Ascending aorta (tissue), 2 donors: ENCODE measurements at places on chromosomes 3 and 15. TPM values are rescaled to one million over a fixed set of nuclear protein-coding genes. Genes with fewer than 3 reads are reported as not detected.

UROC1 gene
- total RNA-seq, result not detected

OR5H1 gene
- total RNA-seq, result not detected

NGLY1 gene
- total RNA-seq, result 16.3 TPM

CIDEC gene
- 29.9 TPM for total RNA-seq

HRH1 gene
- 6.2 TPM for total RNA-seq

GOLGA8T gene
- total RNA-seq, result 1.4 TPM

GLCE gene
- 13.9 TPM for total RNA-seq

DNA sequence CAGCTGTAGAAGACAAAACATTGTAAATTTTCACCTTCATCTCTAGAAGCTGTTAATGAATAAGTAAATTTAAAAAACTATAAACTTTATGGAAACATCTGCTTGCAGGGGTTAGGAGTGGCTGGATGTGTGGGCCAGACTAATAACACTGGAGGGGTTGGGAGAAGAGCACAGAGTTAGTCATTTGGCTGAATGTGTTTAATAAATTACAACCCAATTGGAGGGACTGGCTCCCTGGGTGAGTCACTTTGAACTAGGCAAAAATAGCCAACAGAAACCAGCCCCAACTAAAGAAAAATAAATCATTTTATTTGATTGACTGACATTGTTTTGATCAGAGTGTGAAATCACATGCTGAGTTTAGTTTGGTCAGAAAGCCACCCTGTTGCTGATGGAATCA, 21.8 kb downstream of the DGKG start:
- DNase-seq, result no peak

DNA sequence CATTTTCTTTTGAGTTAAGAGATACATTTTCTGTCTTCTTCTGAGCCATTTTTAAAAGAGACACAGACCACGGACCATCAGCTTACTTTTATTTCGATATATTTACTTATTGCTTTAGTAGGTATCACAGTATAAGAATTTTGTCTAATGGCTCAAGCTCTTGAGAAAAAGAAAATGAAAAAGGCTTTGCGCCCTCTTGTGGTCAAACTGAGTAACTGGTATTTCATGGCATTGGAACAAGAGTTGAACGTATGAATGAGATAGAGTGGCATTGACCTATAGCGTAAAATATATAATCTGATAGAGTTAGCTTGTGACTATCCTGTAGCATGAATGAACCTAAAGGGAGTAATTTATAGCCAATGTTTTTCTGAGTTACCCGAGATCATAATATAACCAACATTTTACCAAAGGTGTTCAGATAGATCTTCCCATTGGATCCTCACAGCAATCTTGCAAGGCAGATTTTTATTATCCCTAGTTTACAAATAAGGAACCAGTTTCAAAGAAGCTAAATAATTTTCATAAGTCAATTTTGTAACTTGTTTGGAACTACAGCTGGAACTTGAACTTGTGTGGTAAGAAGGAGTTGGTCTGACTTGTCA, 154.6 kb downstream of the POLR2M start:
- DNase-seq, result no peak

DNA sequence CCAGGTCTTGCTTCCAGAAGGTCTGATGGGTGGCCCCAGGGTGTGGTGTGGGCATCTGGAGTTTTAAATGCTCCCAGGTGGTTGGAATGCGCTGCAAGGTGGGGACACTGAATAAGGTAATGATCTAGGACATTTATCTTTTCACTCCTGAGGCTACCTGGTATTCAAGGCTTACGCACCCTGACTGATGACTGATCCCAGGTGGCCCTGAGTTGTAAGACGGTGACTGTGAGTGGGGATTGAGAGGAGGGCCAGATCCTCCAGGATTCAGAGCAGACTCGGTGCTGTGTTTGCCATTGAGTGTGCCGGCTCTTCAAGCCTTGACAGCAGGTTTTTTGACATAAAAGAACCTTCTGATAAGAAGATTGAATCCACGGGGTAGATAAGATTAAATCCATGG, 40.3 kb downstream of the SLC6A20 start:
- DNase-seq, result no peak

DNA sequence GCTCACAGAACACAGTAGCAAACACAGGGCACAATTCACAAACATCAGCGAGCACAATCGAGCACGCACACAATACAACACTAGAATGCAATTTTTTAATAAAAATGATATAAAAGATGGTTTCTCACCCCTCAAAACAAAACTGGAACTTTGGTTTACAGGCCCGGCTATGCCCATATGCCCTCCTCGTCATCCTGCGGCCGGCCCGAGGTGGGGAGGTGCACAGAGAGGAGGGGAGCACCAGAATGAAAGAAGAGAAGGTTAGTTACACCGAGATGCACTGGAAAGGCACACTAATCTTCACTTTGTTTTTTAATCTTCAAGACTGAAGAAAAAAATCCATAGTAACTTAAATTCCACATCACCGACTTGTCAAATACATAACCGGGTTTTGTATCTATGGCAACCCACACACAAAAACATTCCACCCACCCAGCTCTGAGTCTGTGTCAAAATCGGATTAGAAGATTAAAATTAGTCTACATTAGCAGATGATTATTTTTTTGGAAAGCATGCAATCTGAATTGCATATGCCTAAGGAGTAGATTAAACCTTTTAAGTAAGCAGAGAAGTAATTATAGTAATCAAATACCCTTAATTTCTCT, 196.7 kb upstream of the WNT5A start:
- no peak for DNase-seq

- DNase-seq, result no peak
Observed at GRCh38 chr3:137204409-137204808, 246.6 kb downstream of the IL20RB start.

GRCh38 chr15:85462029-85462428, 81.6 kb downstream of the AKAP13 start:
- DNase-seq, result no peak

- no peak for DNase-seq
Observed at GRCh38 chr3:190585805-190586630, 72.1 kb downstream of the IL1RAP start.

DNA sequence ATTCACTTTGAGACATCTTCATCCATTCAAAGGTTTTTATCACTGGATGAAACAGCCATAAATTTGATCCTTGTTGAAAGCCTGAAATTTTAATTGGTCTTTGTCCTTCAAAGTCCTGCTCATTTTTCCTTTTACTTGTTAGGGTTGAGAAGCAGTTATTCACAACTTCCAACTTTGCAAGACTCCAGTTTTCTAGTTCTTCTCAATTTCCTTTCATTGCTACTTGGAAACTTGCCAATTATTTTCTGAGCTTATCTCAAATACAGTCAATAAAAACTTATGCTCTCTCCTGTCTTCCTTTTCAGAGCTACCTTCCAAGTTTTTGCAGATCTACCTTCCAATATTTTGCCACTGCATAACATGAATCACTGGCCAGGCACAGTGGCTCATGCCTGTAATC, 23.7 kb upstream of the CD276 start:
- no peak for DNase-seq

- no peak for DNase-seq
Observed at GRCh38 chr3:43165786-43166185, 59.9 kb upstream of the POMGNT2 start.

- DNase-seq, result no peak
Observed at GRCh38 chr15:94041746-94042145, 189.6 kb upstream of the MCTP2 start.

- DNase-seq, result no peak
Observed at GRCh38 chr3:60325610-60326170, 925.6 kb downstream of the FHIT start.

GRCh38 chr15:60299452-60300047, 98.2 kb downstream of the ANXA2 start:
- DNase-seq, result no peak

DNA sequence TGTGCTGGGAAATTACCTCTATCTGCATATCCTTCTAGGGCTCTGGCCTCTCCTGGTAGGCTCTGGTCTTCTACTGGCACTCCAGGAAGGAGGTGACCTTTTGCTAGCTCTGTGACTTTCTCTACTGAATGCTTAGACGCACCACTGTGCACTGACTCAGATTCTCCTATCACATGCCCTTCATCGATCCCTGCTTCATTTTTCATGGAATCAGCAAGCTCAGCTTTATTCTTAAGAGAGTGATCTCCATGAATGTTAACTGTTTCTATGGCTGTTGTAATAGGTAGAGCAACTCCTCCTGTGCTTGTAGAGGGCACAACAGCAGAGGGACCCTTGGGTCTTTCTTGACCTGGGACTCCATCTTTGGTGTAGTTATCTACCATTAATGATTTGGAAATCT, 106.6 kb downstream of the MAP4 start:
- DNase-seq, result no peak

- DNase-seq, result no peak
Observed at GRCh38 chr3:141183606-141184005, 48.0 kb upstream of the PXYLP1 start.

DNA sequence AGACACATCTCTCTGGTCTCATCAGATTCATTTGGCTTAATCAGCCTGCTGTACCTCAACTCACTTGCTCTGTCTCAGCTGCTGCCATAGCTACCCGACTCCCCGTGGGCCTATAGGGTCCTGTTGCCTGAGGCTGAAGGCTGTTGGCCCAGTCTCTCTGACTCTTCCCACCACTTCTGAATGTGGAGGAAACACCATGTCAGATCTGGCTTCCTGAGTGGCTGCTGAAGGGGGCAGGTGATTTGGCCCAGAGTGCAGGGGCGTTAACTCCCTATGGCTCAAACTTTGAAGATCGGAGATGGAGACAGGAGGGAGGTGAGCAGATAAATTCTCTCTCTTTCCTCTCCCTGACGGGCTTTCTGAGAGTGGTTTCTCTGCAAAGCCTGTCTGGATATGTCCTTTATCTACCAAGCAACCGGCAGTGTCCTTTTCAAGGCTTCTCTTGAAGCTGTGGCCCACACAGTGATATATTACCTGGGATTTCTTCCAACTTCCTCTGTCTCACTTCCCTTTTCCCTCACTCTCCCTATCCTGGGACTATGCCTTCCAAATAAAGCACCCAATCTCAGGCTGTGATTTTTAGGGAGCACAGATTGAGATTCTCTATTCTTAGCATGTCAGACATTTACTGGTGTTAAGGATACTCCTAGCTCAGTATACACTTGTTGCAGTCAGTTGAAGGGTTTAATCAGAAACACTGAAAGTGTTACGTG, 334.9 kb upstream of the TBC1D5 start:
- no peak for DNase-seq
